ENCODE measurements at places on chromosomes 3 and 15.

- no peak for DNase-seq
Observed at GRCh38 chr15:57152666-57153539, 223.4 kb upstream of the CGNL1 start.

GRCh38 chr3:174529298-174529697 lies 329.8 kb upstream of the NAALADL2 start:
- no peak for DNase-seq

DNA sequence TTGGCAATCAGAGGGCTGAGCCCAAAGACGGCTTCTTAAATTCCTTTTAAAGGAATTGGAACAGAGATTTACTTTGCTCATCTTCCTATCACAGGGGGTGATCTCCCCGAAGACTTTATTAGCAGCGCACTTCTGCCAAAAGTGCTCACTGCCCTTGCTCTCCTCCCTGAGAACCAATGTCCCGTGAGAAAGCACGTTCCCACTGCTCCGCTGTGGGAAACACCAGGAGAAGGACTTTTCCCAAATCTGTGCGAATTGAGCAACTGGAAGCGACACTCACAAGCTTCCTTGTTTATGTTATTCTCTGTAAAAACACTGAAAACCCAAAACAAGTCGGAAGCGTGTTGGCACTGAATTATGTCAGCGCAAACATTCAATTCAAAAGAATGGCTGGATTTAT lies 670.8 kb upstream of the NR2F2 start:
- no peak for DNase-seq

DNA sequence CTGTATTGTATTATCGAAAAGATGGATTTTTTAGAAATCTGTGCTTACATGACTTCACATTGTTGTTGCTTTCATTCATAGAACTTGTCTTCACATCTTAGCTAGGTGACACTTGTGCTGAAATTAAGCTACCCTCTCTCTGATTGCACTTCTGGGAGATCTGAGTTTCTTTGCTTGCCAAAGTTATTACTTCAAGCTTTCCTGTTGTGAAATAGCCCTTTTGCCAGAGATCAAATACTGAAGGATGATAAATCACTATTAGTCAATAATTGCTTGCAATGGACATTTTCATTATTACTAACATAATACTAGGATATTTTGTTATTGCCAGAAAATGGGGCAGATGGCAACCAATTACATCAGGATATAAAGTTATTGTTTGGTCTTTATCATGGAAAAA lies 34.7 kb downstream of the PIK3CA start:
- DNase-seq: no peak

GRCh38 chr3:56800130-56800831 lies 1.5 kb downstream of the ARHGEF3 start:
- DNase-seq: peak; percentile 70

DNA sequence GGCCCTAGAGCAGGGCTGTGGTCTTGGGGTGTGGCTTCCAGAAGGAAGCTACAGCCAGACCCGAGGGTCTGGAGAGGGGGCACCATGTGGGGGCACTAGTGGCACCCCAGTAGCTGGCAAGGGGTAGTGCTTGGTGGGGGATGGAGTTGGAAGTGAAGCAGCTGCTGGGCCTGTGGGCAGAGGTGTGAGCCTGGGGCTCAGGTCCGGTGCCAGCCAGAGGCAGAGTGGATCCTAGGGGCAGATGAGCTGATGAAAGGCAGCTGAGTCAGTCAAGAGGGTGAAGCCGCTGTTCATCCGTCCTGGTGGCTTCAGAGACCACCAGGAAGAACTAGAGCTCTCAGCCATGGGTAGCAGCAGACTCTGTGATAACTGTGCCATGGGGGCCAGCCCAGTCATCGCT lies 172.6 kb downstream of the TBC1D2B start:
- DNase-seq: no peak

- no peak for DNase-seq
Observed at GRCh38 chr3:101259485-101260341, 60.7 kb downstream of the IMPG2 start.

- peak; percentile 27 for DNase-seq
Observed at GRCh38 chr3:59978979-59979378, 929.2 kb upstream of the CFAP20DC start.

DNA sequence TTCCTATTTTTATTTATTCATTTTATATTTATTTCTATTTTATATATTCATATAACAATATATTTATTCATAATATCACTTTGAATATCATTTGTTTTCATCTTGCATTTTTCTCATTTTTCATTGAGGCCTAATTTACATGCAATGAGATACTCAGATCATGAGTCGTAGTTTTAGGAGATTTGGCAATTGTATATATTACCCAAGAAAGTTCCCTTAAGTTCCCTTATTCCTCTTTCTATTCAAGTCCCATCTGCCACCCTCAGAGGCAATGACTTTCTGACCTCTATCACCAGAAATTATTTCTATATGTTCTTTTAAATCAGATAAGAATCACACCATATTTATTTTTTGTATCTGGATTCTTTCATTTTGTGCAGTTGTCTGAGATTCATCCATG lies 329.1 kb upstream of the TPRG1 start:
- no peak for DNase-seq

DNA sequence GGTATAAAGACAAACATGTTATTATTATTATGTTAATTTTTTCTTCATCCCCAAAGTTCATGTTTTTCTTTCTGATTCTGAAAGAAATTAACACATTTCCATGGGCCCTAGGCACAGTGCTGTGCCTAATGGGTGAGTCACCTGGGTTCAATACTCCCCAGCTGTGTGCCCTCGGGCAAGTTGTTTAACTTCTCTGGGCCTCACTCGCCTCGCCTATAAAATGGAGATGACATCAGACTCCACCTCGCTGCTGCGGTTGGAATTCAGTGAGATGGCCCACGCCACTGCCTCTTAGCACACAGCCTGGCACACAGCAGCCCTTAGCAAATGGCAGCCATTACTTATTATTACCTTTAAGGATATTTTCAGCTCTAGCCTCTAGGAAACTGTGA lies 22.6 kb downstream of the DNASE1L3 start:
- DNase-seq: no peak

- no peak for DNase-seq
Observed at GRCh38 chr3:10697918-10698317, 118.1 kb upstream of the SLC6A11 start.

DNA sequence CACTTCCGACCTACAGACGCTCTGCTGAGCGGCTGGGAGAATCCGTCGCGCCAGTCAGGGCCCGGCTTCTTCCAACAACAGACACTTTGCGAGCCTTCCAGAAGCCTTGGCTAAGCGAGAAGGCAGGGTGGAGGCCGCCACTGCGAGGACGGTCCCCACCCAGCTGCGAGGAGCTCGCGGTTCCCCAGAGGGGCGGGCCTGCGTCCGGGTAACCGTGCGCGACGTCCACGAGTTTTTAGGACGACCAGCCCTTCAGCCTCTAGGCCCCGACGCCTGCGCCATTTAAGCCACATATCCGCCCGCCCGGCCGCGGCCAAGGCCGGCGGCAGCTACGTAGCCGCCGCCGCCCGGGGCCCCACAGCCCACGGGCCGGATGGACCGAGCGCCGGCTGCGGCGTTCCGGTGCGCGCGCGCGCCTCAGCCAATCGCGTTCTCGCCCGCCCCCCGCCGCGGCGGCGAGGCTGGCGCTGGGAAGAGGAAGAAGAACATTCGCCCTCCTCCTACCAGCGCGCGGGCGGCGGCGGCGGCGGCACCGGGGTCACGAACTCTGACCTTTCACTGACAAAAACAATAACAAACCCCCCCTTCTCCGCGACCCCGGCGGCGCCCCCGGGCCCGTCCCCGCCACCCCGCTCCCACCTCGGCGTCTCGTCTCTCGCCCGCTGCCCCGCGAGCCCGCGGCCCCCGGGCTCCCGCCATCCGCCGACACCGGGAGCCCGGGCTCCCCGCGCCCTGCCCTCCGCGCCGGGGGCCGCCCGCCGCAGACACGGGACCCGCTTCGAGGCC lies at the start of gene NR2C2:
Gene NR2C2, plus strand, starts transcription at position 484 of the 786 bp plus-strand sequence. CDS start 56,332 bp downstream, outside the sequence.
- peak; percentile 82 for DNase-seq

DNA sequence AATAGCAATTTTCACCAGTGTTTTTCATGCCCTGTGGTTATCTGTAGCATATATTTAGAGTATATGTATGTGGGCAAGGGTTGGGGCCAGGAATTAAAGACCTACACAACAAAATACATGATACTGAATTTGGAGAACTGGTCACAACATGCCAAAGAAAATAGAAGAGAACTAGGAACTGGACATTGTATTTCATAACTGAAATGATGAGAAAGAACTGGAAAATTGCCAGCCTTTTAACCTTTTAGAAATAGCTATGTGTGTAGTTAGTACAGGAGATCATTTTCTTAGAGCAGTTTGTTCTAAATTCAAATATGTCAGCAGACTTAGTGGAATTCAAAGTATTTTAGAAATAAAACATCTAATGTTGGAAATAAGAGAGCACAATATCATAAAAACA lies 227.1 kb upstream of the CGNL1 start:
- no peak for DNase-seq

DNA sequence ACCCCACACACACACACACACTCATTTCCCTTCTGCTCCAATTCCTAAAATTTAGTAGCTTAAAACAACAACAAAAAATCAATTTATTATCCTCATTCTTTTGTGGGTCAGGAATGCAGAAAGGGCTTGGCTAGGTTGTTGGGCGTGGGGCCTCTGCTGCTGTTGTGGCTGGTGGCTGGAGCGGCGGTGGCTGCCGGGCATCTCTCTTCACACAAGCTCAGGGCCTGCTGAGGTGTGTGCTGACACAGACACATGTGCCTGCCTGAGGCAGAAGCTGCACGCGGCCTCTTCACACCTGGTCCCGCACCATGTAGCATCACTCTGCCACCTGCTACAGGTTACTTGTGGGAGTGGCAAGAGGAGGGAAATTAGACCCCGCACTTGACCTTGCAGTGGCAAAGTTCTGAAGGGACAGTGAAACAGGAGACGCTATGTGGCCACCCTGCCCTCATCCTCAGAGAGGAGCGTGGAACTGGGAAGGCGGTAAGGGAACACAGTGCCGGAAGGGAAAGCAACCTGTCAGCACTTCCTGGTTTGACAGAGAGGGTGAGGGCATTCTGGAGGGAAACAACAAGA lies 64.0 kb upstream of the PRR20G start:
- no peak for DNase-seq

- no peak for DNase-seq
Observed at GRCh38 chr3:195808741-195809290, 2.9 kb downstream of the MUC4 start.

DNA sequence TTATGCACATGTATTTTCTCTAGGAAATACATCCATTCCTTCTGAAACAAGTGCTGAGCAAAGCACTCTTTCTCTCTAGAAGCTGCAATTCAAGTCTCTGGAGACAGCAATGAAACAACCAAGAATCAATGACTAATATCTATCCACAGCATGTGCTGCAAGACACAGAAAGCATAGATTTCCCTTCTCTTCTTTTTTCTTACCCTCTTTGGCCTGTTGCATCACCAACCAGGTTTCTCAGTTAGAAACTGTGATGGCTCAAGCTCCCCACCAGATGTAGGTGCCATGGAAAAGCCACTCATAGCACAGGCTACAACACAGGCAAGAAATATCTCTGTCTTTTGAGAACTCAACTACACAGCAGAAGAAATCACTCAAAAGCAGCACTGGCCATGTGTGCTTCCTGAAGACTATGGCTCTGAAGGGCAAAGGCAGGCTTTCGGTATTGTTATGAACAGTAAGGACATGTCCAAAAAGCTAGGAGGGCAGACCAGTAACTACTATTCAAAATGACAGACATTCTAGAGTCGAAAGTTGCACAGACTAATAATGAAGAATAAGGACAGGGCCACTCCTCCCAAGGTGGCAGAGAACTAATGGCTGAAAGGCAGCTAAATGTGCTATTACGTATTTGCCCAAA lies 15.5 kb downstream of the ZDHHC3 start:
- DNase-seq: no peak

DNA sequence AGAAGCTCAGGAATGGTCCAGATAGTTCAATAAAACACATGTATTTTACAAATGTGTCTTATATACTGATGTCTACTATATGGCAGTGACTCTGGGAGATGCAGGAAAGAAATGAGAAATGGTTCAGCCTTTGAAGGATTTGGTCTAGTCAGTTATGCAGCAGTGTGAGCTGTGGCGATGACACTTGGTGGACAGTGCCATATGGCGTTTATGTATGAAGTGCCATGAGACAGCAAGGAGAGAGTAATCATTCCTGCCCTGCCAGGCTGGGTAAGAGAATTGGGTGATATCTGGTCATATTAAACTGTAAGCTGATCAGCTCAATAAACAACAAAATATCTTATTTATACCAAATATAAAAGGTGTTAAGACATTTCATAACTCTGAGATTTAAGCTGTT lies 47.6 kb upstream of the ANP32A start:
- no peak for DNase-seq

DNA sequence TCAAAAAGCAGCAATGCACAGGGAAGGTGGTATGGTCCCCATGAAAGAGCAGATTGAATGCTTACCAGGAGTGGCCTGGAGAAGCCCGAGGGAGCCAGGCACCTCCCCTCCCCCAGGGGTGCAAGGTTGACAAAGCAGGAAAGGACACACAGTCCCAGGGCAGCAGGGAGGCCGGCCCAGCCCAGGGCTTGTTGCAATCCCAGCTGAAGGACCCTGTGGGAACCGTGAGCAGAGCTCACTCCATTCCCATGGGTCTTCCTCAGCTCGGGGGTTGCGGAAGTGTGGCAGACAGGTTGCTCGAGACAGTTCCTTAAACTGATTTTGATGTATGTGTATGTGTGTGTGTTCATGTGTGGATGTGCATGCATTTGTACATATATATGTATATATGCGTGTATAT lies 15.8 kb downstream of the UROC1 start:
- DNase-seq: no peak

GRCh38 chr3:134279466-134279865 lies 28.8 kb upstream of the RYK start:
- DNase-seq: no peak

DNA sequence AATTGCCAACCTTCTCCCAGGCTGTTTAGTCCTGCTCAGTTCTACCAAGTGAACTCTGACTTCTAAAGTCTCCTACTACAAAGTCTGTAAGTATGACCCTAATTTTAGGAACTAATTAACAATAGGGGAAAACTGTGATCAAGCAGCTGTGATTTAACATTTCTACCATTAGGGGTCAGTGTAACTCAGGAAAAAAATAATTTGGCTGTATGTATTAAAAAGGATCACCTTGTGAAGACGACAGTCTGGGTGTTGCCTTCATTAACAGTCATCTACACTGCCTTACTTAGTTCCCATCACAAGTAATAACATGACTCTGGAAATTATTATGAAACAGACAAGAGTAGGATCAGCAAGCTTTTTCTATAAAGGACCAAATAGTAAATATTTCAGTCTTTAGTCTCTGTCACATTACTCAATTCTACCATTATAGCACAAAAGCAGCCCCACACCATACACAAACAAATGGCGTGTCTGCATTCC lies 4.2 kb upstream of the NPHP3 start:
- no peak for DNase-seq

GRCh38 chr3:65402597-65402996 lies 636.1 kb downstream of the MAGI1 start:
- no peak for DNase-seq

Data from activated T-cell treated with anti-CD3 and anti-CD28 coated beads for 24 hours (primary cell).